ENCODE measurements at places on chromosomes 13 and 19.

DNA sequence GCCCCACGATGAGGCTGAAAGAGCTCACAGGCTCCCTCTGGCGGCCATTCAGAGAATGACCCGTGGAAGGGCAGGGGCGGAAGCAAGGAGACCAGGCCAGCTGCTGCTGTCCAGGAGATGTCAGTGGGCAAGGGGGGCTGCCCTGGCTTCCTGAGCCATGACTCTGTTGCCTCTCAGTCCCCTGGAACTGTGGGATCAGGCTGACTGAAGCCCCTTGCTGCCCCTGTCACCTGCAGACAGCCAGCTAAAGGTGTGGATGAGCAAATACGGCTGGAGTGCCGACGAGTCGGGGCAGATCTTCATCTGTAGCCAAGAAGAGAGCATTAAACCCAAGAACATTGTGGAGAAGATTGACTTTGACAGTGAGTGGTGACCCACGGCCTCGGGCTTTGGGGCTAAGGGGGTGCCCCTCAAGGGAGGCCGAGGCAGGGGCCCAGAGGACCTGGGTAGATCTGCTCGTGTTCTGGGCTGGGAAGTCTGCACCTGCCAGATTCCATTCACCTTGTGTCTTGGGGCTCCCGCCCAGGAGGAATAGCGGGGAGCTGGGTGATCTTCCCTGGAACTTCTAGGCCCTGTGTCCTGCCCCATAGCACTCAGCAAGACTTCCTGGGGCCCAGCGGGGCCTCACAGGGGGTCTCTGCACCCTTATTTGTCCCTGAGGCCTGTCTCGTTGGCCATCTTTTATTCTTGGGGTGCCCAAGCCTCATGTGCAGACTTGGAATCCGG lies 12.5 kb upstream of the ACTN4 start:
- DNase-seq, result peak; percentile 62

DNA sequence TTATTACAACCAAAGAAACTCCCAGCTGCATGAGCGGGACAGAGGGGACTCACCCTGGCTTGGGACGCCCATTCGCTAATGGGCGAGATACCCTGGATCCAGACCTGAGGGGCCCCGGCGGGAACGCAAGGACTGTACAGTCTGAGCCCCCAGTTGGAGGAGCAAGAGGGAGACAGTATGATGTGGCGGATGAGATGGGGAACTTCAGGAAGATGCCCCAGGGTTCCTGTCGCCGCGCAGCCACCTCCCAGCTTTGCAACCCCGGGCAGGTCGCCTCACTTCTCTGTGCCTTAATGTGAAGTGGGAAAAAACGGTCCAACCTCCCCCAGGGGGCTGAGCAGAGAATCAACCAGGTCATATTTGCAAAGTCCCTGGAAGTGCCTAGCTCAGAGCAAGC lies 2.5 kb downstream of the NPAS1 start:
- no peak for DNase-seq

- DNase-seq, result no peak
Observed at GRCh38 chr13:79886601-79887000, 405.6 kb downstream of the NDFIP2 start.

DNA sequence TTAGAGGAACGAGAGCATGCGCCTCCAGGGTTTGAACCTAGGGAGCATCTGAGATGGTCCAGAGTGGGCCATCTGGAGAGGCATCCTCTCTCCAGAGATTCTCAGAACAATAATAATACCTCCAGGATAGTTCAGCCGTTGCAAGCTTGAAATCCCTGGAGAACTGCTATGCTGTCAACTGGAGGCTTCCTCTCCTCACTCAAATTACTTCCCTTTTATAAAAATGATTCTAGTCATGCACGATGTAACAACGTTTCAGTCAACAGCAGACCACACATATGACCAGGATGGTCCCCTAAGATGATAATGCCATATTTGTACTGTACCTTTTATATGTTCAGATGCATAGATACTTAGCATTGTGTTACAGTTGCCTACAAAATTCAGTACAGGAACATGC lies 108.7 kb downstream of the SHISA2 start:
- DNase-seq, result no peak
